Sciatic nerve (tissue), 2 donors: ENCODE measurements at places on chromosomes 11 and 22.

GRCh38 chr22:19679522-19680101 lies 34.7 kb upstream of the SEPTIN5 start:
- peak; percentile 82 for DNase-seq

DNA sequence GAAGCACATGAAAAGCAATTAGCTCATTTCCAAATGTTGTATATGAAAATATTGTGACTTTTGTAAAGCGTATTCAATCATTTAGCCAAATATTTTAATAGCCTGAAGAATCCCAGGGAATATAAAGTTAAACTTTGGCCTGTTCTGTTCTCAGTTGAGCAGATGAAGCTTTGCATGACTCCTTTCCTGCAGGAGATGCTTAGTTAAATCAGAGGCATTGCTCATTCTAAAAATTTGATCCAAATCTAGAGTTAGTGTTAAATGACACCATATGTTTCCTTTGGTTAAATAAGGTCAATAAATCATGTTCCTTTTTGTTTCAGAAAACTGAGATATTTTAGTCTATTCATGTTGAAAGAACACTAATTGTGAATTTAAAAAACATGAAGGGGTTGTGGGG lies 51.2 kb upstream of the BIRC3 start:
- DNase-seq = no peak

DNA sequence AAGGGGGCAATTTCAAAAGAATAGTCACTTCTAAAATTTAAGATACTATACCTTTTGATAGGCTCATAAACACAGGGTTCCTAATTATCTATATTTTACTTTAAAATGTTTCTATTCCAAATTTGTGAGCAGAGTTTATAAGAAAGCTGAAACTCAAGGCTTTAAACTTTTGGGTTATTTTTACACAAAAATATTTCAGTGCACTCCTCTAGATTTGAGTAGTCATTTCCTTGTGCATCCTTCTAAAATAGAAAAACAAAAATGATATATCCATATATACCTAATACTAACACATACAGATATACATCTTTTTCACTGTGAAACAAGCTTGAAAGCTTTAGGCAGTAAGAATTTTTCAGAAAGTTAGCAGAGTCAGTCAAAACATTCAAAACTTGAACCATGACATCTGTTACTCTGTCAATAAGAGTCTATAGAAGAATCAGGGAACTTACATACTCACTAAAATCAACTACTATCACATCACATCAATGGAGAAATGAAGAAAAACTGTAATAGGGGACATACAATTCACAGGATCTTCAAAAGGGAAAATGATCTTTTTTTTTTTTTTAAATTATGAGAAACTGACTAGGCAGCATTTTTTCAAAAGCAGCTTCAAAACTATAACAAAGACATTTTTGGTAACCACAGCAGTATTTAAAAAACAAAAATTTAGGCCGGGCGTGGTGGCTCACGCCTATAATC lies 5.1 kb downstream of the PHF21A start:
- DNase-seq = no peak

DNA sequence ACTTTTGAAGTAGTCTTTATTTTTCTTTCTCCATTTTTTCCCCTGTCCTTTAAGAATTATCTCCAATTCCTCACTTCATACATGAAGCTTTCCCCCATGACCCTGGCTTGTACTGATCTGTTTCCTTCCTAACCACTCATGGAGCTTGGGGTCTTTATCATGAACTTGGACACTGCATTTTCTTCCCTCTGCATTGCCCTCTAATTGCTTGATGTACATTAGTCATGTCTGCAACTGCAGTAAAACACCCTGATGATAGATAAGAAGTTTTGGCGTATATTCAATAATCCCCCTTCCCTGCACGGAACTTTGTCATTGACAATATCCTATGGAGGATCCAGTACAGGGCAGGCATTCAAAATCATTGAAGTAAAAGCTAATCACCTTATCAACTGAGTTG lies 3.4 kb downstream of the HEPHL1 start:
- no peak for DNase-seq

DNA sequence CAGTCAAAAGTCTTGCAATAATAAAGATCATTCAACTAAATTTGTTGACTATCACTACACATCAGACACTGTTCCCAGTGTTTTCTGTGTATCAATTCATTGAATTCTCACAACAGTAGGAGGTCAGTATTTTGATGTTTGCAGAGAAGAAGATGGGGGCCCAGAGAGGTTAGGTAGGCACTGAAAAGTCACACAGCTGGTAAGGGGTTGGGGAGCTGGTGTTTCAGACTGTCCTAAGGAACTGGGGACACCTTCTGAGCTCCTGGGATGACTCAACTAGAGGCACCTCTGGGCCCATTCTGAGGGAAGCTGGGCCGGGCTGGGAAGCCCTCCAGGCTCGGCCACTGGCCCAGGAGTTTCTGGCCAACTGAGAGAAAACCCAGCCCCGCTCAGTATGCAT lies 180.0 kb downstream of the DSCAML1 start:
- DNase-seq = no peak
